ENCODE measurements at places on chromosomes 7 and 10.

GRCh38 chr10:29304264-29304994 lies 15.6 kb downstream of the LYZL1 start:
- DNase-seq, result no peak

GRCh38 chr10:50855015-50855414 lies 30.4 kb downstream of the A1CF start:
- no peak for DNase-seq

DNA sequence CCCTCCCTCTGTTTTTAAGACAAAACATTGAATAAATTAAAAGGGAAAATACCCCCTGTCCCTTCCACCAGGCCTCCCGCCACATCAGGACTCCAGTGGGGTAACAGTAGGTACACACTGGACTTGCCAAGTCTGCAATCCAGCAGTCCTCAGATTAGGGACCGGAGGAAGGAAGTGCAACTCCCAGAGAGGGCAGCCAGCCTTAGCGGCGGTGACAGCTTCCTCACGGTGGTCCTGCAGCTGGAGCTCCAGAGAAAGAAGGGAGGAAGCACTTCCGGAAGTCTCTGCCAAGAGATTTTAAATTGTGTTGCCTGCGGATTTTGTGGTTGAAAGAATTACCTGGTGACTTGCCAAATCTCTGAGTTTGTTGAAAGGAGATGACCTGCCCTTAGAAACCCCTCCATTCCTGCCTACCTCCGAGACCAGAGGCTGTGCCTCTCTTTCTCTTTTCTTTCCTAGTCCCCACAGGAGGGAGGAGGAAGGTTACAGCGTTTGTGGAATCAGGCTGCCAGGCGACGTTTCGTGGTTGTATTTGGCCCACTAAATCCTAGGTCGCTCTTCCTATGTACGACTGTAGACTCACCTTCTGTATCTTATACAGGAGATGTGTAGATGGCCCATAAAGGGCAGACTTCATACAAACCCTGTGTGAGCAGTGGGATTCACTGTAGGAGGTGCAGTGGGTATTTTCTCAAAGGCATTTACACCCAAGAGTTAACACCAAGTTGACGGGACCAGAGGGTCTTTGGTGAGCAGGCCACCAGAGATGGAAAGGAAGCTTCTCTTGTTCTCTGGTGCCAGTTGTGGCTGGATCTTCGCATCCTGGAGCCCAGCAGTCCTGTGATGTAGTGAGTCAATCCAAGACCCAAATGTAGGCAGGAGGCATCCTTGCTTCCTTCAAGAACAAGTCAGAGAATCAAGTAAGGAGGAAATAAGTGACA lies 77.9 kb downstream of the INSIG1 start:
- DNase-seq, result no peak

DNA sequence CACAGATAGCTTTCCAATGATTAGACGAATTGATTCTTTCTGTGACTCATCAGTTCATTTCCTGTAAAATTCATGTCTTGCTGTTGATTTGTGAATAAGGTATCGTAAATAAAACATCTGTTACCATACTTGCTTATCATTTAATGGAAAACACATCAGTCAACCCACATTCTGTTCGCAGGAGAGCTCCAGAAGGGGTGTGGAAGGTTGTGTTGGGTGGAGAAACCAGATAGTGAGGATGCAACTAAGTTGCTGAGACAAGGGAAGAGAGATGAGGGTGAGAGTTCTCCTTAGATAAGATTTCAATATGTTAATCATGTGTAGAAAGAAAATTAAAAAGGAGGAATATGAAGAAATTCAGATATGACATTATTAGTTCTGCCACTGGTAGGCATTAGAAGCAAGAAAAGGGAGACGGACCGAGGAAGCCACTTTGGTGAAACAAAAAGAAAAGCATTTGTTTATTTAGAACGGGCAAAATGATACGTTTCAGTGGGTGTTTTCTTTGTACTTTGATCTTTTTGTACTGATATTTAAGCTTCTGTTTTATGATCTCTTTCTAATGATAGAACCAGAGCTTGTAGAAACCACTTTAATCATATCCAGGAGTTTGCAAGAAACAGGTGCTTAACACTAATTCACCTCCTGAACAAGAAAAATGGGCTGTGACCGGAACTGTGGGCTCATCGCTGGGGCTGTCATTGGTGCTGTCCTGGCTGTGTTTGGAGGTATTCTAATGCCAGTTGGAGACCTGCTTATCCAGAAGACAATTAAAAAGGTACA lies 7.8 kb downstream of the CD36 start:
- DNase-seq, result no peak

DNA sequence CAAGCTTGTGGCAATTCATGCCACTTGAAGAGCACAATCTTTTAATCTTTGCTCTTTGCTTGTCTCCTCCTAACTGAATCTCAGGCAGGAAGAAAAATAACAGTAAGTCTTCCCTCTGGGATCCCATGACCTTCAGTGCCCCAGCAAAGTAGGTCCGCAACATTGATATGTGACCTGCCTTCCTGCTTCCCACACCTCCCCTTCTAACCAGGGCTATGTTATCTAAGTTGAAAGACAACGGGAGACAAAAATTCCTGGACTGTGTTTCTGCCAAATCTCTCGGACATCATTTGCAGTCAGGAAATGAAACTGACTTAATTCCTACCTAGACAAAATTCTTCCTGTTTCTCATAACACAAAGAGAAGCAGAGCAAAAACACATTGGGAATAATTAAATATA lies 53.8 kb downstream of the C10orf90 start:
- DNase-seq, result no peak

DNA sequence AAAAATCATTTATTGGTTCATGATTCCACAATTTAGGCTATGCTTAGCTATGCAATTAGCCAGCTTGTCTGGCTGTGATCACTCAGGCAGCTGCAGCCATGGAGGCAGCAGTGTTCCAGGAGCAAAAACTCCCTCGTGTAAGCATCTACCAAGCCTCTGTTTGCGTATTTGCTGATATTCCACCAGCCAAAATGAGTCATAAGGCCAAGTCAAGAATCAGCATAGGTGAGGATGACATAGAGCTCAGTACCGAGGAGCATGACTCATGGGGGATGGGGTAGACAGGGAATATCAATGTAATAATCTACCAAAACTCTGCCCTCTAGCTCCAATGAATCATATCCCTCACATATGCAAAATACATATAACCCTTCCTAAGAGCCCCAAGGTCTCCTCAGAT lies 63.3 kb downstream of the IMMP2L start:
- DNase-seq, result no peak

DNA sequence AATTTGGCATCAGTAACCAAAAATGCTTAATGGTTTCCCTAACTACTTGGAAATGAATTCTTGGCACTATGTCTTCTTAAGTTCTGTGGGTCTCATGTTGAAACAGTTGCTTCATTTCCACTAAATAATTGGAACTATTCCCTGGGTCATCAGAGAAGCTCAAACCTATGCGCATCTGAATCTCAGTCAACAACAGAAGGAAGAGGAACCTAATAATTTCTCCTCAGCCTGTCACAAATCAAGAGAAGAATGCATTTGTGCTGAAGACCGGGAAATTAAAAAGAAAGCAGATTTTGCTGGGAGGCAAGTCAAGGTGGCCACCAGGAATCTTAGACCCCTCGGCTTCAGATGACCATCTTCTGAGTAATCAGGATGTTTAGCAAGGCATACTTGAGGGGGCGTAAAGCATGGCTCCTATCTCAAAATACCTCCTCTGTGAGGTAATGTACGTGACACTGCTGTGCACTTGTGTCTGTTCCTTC lies 41.4 kb downstream of the TOMM7 start:
- DNase-seq, result no peak

GRCh38 chr10:91424016-91424415 lies 13.9 kb downstream of the HECTD2 start:
- DNase-seq, result no peak

GRCh38 chr10:129415215-129416140 lies 51.6 kb upstream of the MGMT start:
- no peak for DNase-seq

DNA sequence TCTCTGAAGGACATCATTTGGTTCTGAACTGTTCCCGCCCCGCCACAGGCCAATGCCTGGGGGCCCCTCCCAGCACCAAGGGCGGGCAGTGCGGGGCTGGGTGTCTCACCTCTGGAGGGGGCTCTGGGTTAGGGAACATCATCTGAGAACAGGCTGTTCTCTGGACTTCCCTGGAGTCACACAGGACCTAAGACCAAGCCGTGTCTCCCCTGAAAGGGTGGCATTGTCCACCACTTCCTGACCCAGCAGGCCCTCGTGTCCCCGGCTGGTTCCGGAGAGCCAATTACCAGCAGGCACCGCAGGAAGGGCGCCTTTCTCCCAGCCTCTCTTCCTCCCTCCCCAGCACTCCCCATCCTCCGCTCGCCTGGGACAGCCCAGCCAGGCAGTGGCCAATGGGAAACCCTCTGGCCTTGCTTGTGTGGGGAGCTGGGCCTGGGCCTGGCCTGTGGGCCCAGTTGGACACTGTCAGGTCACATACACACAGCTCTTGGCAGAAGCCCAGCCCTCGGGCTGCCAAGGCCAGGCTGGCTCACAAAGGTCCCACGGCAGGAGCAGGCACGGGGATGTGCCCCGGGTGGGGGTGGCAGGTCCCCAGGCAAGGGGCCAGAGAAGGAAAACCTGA lies 119.5 kb downstream of the SPDYE5 start:
- DNase-seq, result no peak

DNA sequence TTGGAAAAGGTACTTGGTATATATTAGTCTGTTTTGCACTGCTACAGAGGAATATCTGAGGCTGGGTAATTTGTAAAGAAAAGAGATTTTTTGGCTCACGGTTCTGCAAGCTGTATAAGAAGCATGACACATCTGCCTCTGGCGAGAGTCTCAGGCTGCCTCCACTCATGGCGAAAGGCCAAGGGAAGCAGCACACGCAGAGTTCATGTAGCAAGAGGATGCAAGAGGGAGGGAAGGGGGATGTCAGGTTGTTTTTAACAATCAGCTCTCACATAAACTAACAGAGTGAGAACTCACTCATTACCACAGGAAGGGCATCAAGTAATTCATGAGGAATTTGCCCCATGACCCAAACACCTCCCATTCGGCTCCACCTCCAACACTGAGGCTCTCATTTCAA lies 484.8 kb upstream of the DPP6 start:
- no peak for DNase-seq

DNA sequence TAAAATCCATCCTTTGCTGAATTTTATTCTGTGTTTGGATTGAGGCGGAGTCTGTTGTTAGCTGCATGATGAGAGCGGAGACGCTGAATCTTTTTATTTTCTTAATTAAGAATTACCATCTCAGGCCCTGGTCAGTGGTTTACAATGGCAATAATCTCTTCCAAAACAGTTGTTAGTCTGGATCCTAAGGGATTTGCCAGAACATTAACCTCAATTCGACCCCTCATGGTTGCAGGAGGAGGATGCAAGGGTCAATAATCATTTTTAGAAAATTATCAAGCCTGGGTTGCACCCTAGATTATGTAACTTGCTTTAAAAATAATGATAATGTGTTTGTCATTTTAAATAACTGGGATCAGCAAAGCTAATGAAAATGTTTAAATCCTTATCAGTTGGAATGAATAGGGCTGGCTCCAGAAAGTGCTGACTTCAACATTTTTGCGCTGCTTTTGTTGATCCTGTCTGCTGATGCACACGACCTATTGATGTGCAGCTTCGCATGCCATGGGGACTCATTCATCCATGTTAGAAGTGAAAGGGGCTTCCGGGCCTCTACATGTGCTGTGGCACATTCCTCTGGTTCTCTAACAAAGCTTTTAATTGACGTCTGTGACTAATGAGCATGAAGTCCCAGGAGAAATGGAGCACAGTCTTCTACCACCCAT lies 80.7 kb upstream of the KIAA1217 start:
- DNase-seq, result no peak

- no peak for DNase-seq
These were observed 27.9 kb upstream of the ASCC1 start for GRCh38 chr10:72243822-72244437.

GRCh38 chr10:73584737-73585136 lies 6.4 kb downstream of the USP54 start:
- DNase-seq, result no peak

DNA sequence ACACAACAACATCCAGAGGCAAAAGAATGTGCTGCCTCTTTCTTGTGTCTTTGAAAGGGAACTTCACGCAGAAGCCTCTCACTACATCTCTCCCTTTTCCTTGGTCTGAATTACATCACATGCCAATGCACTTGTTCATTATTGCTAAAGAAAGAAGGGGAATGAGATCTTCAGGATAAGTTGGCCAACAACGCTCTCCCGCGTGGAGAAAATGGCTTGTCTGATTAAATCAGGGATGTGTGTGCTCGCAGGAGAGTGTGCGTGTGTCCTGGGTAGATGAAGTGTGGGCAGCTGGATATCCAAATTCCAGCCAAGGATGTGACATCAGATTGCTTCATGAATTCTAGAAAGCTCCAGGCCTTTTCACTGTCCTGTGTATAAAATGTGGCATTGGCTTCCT lies 541.6 kb upstream of the FZD8 start:
- no peak for DNase-seq

GRCh38 chr10:131155218-131155875 lies 156.2 kb downstream of the TCERG1L start:
- no peak for DNase-seq

- no peak for DNase-seq
These were observed 82.9 kb upstream of the GDF10 start for GRCh38 chr10:47217113-47217512.

DNA sequence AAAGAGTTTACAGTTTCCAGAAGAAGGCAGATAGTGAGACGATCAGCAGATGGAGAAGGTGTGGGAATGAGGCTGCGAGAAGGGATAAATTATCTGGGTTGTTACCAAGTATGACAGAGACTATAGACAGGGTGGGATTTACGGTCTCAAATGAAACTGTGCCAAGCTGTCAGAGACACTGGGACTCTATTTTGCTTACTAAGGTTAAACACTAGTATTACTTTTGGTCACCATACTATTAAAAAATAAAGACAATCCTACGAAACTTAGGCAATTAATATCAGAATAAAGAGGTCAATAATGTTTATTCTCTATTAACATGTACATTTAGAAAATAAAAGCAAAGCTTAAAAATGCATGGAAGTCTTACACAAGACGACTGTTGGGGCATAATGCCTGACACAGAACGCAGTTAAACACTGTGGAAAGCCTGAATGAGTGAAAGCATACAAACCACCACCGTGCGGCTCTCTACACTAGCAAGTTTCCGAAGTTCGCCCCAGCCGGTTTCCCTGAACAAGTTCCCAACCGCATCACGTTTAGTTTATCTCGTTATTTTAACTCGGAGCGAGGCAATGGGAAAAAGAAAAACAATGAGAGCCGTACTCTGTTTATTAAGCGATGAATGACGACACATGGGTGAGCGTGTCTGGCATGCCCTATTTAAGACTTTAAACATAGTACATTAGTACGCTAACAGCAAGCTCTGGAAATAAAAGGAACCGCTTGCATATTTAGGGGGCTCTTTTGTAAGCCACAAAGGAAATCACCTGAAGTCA lies 909 bp upstream of the CC2D2B start:
- DNase-seq, result no peak
